ENCODE measurements at places on chromosomes 6 and 20.

- no peak for DNase-seq
Observed at GRCh38 chr20:651713-652614, 1.0 kb downstream of the SRXN1 start.

GRCh38 chr20:16308754-16309153, 264.5 kb downstream of the KIF16B start:
- no peak for DNase-seq

GRCh38 chr20:2116170-2116940, 14.7 kb downstream of the STK35 start:
- no peak for DNase-seq

DNA sequence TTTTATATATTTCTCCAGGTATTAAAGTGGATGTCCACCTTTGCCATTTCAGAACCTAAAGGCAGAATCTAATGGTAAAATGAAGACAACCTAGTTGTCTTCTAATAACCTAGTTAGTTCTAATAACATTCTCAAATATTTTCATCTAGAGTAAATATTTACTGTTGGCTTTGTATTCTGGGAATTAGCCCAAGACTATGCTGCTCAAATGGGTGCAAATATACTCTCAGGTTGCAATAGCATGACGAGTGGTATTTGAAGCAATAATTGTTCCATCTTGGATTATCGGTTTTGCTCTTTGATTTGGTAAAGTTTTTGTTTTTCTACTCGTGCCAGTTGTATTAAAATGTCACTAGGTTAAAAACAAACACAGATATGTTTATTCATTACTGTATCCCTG, 21.0 kb upstream of the RSPH4A start:
- DNase-seq, result no peak

DNA sequence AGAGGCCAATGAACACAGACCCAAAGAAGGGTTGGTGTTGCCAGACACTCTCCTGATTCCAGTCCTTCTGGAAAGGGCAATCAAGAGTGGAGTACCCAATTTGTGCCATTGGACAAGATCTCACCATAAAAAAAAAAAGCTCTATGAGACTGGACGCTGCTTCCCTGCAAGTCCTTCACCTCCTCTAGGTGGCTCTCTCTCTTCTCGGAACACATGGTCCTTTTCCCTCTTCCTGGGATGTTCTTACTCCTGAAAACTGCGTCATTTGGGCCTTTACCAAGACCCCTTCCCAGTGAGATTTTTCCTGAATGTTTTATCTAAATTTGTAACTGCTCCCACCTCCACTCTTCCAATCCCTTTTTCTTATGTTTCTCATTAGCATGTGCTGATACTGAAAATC, 280.8 kb downstream of the FOXA2 start:
- no peak for DNase-seq

DNA sequence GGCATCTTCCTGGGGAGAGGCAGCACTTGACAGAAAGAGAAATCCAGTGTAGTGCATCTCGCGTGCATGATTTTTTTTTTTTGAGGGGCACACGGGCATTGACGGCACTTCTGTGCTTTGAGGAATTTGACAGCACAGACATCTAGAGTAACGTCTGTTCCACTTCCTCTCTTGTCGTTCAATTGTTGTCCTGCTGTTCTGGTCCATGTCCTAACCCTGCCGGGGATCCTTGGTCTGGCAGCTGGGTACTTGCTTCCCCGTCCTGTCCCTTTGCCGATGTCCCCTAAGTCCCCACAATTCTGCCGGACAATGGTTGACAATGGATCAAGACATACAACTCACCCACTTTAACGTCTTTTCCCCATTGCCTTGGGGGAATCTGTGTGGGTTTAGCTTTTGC, 46.0 kb upstream of the NAA20 start:
- no peak for DNase-seq

GRCh38 chr20:46213946-46214823, 94.1 kb downstream of the CDH22 start:
- no peak for DNase-seq

- no peak for DNase-seq
Observed at GRCh38 chr6:107853230-107853629, 29.1 kb upstream of the SCML4 start.

GRCh38 chr6:2625581-2625980, 125.1 kb downstream of the MYLK4 start:
- no peak for DNase-seq

GRCh38 chr6:829656-830055, 136.7 kb upstream of the EXOC2 start:
- no peak for DNase-seq

DNA sequence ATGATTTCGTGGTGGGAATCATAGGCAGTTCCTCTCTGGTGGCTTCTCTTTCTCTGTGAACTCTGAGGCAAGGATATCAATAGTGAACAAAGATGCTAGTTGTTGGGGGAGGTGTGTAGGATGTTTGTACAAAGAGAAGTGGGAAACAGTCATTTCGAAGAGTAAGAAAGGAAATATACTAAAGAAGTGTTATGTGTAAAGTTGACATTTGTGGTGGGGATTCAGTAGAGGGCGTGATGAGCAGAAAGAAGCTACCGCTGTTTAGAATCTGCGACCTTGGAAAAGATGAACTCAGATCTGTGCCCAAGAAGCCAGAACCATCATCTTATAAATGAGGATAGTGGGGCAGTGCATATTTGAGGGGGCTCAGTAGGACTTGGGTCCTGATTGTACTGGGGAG, 11.4 kb downstream of the SLC35F1 start:
- no peak for DNase-seq

- DNase-seq, result peak; percentile 92
Observed at GRCh38 chr20:19909725-19910124, 107.4 kb upstream of the NAA20 start.

DNA sequence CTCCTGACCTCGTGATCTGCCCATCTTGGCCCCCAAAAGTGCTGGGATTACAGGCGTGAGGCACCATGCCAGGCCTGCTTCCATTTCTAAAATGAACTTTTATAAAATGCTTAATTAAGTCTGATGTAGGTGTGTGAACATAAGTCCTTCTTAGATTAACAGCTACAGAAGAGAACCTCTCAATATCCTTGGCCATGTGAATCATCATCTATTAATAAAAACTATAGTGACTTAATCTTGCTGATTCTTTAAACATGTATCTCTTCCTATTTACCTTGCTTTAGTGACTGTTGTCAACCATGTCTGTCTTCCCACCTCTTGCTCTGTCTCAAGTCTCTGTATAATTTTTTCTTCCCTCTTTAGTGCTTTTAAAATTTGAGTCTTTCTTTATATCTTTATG, 127.1 kb downstream of the JARID2 start:
- no peak for DNase-seq

- DNase-seq, result no peak
Observed at GRCh38 chr6:46530896-46531295, 39.6 kb upstream of the RCAN2 start.

GRCh38 chr20:48143435-48144081, 358.3 kb upstream of the SULF2 start:
- DNase-seq, result no peak

DNA sequence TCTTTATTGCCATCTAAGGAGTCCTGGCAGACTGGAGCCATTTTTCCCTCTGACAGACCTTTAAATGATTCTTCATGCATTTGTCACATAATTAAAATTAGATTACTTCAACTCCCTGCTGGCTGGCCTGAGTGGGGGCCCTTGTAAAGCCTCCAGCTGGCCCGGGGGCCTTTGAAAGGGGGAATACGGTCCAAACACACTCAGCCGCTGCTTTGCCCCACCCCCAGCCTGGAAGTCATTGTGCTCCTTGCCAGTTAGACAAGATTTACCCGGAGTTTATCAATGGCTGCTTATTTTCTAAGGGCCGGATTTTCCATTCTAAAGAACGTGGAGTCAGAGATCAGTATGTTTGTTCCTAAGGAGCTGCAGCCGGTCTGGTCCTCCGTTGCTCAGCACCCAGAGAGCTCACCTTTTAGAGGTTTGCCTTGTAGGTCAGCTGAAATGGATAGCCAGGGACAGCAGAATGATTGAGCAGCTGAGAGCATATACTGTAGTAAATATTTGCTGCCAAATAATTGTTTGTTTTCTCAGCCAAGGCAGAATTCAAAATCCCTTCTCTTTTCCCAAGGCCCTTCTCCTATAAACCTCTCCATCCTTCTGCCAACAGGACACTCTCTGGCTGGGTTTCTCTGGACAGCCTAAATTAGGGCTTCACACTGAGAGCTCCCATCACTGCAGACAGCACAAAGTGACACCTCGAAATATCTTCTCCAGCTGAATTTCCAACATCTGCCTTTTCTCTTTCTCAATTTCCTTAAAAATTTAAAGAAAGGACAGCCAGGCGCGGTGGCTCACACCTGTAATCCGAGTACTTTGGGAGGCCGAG, 68.4 kb upstream of the RBM24 start:
- DNase-seq, result no peak

- no peak for DNase-seq
Observed at GRCh38 chr6:168877821-168878282, 375.8 kb downstream of the THBS2 start.

GRCh38 chr6:52474173-52474572, 54.0 kb downstream of the EFHC1 start:
- no peak for DNase-seq

DNA sequence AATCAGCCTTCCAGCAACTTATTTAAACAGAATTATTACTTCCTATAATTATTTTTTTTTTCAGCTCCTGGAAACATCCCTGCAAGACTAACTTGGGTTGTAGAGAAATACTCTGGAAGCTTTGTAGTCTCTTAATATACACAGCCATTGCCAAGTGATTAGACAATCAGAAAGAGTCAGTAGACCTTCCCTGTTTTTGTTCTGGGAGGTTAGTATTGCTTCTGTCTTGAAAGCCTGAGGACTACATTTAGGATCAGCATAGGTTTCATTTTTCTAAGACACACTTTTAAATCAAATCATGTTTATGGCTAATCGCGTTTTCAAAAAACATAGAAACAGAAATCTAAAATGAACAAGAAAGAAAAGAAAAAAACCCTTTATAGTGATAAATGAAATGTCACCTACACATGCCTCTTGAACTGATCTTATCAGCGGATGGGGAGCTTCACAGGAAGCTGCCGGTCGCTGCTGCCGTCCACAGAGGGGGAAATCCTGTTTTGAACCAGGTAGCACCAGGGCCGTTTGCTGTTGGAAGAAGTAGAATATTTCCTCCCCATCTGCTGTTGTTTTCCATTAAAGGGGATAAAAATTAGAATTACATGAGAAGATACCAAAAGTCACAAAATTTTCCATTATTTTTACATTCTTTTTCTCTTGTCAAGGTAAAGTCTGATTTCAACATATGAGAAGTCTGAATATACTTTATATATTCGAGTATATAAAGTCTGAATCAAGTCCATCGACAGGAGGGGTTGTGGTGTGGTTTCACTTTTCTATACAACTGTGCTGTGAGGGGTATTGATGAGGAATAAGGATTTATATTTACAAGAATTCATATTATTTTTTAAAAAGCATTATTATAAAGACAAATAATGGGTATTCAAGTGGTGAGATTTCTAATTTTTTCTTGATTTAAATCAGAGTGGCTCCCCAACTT, 94.6 kb downstream of the ARMC2 start:
- no peak for DNase-seq

DNA sequence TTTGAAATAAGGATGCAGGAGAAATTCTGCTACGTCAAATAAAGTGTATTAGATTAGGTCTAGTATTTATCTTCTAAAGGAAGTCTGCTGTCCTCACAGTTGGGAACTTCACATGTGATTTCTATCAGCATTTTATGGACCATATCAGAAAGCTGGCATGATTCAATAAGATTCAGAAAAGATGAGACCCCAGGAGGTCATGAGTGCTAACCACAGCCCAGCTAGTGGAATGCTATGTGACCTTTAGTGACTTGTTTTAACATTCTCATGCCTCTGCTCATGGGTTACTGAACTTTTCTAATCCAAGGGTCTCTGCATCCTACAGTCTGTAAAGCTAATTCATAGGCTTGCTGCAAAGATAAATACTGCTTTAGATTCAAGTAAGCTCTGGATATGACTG, 150.1 kb downstream of the GMPR start:
- DNase-seq, result no peak

DNA sequence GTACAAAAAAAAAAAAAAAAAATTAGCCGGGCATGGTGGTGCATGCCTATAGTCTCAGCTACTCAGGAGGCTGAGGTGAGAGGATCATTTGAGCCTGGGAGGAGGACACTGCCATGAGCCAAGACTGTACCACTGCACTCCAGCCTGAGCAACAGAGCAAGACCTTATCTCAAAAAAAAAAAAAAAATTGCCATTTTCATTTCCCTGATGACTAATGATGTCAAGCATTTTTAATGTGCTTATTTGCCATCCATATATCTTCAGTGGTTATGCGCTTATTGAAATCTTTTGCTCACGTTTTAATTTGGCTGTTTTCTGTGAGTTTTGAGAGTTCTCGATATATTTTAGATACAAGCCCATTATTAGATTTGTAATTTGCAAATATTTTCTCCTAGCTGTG, 46.7 kb downstream of the PFDN4 start:
- DNase-seq, result no peak

- no peak for DNase-seq
Observed at GRCh38 chr6:18388271-18388670, 1.1 kb downstream of the RNF144B start.

- no peak for DNase-seq
Observed at GRCh38 chr6:43916924-43917877, 147.2 kb downstream of the VEGFA start.

GRCh38 chr6:11662323-11662722, 116.3 kb downstream of the ADTRP start:
- no peak for DNase-seq

GRCh38 chr6:136989571-136990241, 55.1 kb downstream of the IL20RA start:
- DNase-seq, result peak; percentile 76

DNA sequence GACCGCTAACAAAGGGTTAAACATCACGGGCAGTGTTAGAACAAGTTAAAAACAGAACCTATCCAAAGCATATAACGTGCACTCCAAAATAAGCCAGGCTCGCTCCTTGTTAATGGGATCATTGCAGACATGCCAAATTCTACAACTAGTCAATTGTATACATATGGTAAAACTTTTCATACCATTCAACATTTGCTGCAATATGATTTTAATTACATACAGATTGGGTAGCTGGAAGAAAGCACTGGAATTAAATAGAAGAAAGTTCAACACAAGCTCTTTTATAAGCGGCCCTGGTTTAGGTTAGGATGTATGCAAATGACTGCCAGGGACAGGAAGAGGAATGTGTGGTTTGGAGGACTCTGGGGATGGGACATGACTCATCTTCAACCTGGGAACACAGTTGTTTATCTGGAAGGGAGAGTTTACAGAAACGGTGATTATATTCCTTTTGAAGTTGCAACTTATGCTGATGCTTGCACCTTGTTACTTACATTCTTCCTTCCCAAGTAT, 62.5 kb upstream of the TIAM2 start:
- DNase-seq, result no peak

GRCh38 chr6:82862543-82862942, 203.1 kb downstream of the UBE3D start:
- DNase-seq, result no peak

GRCh38 chr6:125797120-125797885, 6.5 kb downstream of the NCOA7 start:
- no peak for DNase-seq
